CD4-positive, CD25-positive, alpha-beta regulatory T cell (primary cell): ENCODE measurements at places on chromosomes 5 and 9. TPM values are rescaled to one million over a fixed set of nuclear protein-coding genes. Genes with fewer than 3 reads are reported as not detected.

DNA sequence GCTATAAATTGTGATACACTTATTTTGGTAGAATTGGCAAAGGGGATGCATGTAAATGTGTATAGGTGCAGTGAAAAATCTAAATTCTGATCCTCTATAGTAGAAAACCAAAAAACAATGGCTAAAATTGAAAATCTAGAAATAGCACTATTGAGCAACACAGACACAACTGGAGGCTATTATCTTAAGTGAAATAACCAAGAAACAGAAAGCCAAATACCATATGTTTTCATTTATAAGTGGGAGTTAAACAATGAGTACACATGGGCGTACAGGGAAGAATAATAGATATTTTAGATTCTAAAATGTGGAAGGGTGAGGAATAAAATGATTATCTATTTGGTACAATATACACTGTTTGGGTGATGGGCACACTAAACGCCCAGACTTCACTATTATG, 183.2 kb upstream of the TUSC1 start:
- no peak for DNase-seq
- H3K27ac ChIP-seq = no peak overlapping the region
- no peaks in the 10 kb centered on the region for H3K27me3 ChIP-seq
- H3K4me1 ChIP-seq = no peaks in the 10 kb centered on the region
- H3K4me3 ChIP-seq = no peak overlapping the region

- no peaks in the 10 kb centered on the region for H3K27me3 ChIP-seq
- no peaks in the 10 kb centered on the region for H3K36me3 ChIP-seq
- peaks cover 10% of the 10 kb centered on the region for H3K4me1 ChIP-seq
- no peak overlapping the region for H3K4me3 ChIP-seq
These were observed 13.0 kb upstream of the ASS1 start for GRCh38 chr9:130431536-130432303.

- H3K4me3 ChIP-seq = no peak overlapping the region
- H3K4me1 ChIP-seq = no peaks in the 10 kb centered on the region
- peaks cover 24% of the 10 kb centered on the region for H3K36me3 ChIP-seq
- no peak for DNase-seq
These were observed 27.5 kb downstream of the EHMT1 start for GRCh38 chr9:137646341-137646740.

- no peaks in the 10 kb centered on the region for H3K27me3 ChIP-seq
- no peak for DNase-seq
- H3K36me3 ChIP-seq = peaks cover 12% of the 10 kb centered on the region
- no peak overlapping the region for H3K27ac ChIP-seq
- H3K4me1 ChIP-seq = peaks cover 2% of the 10 kb centered on the region
These were observed 38.0 kb downstream of the CERT1 start for GRCh38 chr5:75473463-75473862.

GRCh38 chr9:132694144-132694543, 23.9 kb downstream of the GTF3C4 start:
- peak; percentile 8 for DNase-seq
- no peak overlapping the region for H3K4me3 ChIP-seq
- H3K36me3 ChIP-seq = peaks cover 23% of the 10 kb centered on the region
- no peak overlapping the region for H3K27ac ChIP-seq
- H3K27me3 ChIP-seq = peaks cover 1% of the 10 kb centered on the region

DNA sequence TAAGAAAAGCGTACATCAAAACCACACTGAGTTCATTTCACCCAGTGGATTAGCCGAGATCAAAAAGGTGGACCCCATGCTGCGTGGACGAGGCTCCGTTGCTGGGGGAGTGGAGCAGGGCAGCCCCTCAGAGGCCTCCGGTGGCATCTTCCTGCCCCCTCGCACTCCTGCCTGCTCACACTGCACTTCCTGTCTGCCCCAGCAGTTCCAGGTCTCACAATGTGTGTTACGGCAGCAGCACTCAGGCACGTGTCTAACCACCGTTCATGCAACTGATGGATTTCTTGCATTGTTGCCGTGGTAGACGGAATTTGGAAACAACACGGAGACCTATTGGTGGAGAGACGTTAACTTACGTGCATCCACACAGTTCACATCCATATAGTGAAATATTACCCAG, 196.6 kb upstream of the OTULINL start:
- no peak overlapping the region for H3K4me3 ChIP-seq
- DNase-seq = no peak
- H3K4me1 ChIP-seq = no peaks in the 10 kb centered on the region
- peaks cover 2% of the 10 kb centered on the region for H3K27me3 ChIP-seq
- no peaks in the 10 kb centered on the region for H3K36me3 ChIP-seq

The GDNF gene
- total RNA-seq = not detected

The IER5L gene
- total RNA-seq = 2.7 TPM

The DMRTA1 gene
- total RNA-seq = not detected

The SPINK6 gene
- total RNA-seq = not detected

The COL15A1 gene
- total RNA-seq = not detected

The GABRA6 gene
- not detected for total RNA-seq

The HNRNPAB gene
- total RNA-seq = 79.5 TPM
